AG10803 (cell line): ENCODE measurements at places on chromosomes 6 and 20.

- DNase-seq = no peak
Observed at GRCh38 chr6:78611102-78611620, 256.2 kb upstream of the IRAK1BP1 start.

GRCh38 chr20:38604873-38605303, 3.3 kb downstream of the ARHGAP40 start:
- no peak for DNase-seq

- DNase-seq = peak; percentile 95
Observed at GRCh38 chr20:57698116-57698866, 11.5 kb downstream of the PMEPA1 start.

- no peak for DNase-seq
Observed at GRCh38 chr20:3744806-3745685, 12.6 kb downstream of the HSPA12B start.

DNA sequence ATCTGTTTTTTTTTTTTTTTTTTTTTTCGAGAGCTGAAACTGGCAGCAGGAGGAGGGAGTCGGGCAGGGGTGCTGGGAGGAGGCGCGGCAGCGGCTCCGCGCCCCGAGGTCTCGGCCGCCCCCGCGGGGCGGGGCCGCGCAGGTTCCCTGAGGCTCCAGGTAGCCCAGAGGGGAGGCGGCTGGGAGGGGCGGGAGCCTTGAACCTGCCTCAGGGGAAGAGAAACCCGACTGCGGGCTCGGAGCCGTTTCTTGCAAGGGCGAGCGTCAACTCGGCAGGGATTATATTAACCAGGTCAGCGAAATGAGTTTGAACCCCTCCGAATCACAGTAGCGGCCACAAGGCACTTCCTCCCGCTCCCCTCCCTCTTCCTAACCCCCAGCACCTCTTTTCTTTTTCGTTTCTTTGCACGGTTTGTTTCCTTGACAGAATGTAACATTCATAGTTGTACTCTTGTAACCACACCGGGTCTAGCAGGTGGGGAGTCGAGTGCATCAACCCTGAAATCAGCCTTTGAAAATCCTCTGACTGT, 2.0 kb downstream of the MYB start:
- no peak for DNase-seq

DNA sequence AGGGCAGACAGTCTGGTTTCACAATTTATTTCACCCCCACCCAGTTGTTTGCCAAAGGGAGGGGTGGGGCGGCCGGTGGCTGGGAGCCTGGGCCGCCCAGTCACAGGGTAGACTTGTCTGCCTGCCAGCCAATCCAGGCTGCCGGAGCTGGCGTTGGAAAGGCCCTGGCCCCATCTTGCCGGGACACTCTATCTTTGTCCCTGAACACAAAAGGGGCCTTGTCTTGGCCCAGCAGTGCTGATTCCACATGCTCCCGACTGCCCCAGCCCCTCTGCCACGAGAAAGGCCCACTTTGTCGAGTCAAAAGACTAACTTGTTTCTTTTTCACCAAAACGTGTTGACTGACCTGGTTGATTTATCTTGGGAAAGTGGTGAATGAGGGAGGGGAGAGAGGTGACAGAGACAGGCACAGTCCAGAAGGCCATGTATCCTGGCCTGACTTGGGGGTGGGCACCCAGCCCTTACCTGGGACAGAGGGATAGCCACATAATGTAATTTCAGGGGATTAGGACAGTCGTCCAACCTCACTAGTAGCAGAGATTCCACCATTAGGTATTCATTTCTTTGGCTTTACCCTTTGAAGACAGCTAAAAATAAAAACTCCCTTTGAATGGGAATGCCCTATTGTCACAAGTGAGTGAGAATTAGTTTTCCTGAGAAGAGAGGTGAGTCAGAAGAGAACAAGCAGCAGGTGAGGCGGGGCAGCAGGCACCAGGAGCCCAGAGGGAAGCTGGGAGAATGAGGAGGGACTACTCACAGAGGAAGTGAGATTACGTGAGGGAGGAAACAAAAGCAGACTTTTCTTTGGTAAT, 67.0 kb upstream of the SIRPA start:
- DNase-seq = no peak

GRCh38 chr20:17490501-17490900, 40.7 kb downstream of the BFSP1 start:
- DNase-seq = no peak

DNA sequence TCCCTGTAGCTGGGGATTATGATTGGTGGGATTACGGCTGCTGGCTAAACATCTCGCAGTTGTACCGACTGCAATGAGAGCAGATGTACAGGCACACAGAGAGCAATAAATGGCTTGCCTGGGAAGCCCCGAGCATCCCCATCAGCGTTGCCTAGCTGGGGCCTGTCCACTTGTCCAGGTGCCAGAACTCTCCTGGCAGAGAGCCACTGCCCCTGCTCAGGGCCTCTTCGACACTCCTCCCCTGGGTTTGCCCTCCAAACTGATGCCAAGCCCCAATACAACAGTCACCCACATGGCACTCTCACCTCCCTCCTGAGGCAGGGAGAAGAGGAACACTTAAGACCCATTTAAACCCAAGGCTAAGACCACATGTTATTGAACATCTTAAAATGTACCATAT, 715.1 kb downstream of the PTPRT start:
- no peak for DNase-seq

GRCh38 chr6:158476389-158476788, 83.5 kb upstream of the TMEM181 start:
- DNase-seq = no peak

- peak; percentile 93 for DNase-seq
Observed at GRCh38 chr6:7617801-7618764, 28.1 kb downstream of the SNRNP48 start.

- no peak for DNase-seq
Observed at GRCh38 chr6:41548098-41548840, 2.1 kb downstream of the FOXP4 start.

DNA sequence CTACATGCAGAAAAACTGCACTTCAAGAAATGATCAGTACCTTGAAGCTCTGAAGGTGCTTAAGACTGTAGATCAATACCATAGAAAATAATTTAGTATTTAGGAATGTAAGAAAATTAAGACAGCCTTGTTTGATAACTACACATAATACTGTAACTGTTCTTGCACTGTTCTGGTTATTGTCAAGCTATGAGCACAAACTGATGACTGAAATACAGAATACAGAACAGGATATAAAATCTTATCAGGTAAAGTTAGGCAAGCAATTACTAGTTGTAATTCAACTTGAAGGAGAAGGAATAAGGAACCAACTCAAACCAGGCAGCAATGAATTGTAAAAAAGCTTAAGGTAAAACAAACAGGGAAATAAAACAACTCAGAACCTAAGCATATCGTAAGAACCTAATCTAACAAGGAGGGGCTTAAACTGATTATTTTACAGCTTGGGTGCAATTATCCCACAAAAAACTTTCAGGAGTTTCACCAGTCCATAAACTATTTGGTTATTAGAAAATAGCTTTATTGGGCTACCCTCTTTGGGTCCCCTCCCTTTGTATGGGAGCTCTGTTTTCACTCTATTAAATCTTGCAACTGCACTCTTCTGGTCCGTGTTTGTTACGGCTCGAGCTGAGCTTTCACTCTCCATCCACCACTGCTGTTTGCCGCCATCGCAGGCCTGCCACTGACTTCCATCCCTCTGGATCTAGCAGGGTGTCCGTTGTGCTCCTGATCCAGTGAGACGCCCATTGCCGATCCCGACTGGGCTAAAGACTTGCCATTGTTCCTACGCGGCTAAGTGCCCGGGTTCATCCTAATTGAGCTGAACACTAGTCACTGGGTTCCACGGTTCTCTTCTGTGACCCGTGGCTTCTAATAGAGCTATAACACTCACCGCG, 97.7 kb downstream of the ATG5 start:
- DNase-seq = no peak

GRCh38 chr6:131281471-131282270, 146.4 kb downstream of the AKAP7 start:
- peak; percentile 30 for DNase-seq

DNA sequence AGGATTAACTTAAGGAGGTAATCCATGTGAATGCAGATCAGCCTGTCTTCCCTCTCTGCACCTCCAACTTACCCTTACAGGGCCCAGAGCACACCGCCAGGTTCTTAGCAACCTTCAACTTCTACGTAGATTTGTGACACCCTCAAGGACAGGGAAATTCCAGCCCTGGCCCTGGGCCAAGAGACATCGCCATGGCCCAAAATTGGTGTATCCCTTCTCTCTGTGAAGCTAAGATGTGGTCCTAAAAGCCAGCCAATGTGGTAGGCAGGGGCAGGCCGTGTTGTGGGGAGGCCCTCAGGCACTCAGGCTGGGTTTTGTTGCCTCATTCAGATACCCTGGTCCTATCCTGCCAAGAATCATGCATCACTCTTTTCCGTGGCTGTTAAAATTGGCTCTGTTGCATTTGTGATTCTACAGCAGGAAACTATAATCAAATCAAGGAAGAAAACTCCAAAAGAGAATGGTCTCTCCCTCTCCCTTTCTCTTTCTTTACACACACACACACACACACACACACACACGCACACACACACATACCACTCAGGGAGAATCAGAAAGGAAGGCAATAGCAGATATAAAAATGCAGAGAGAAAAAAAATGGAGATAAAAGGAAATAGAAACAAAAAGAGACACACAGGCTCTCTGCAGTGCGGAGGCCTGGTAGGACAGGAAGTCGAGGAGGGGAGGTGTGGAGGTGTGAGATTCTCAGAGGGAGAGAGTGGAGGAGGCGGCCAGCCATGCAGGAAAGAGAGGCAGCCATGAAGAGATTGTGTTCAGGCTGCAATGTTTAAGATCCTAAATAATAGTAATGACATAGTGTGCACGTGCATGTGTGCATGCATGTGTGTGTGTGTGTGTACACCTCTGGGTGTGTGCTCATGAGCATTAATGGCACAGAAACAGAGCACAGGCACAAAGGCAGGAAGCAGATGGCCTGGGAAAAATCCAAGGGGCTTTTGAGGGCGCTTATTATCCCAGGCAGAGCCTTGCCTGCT, 201.8 kb upstream of the LRFN2 start:
- DNase-seq = peak; percentile 43

- DNase-seq = no peak
Observed at GRCh38 chr6:134049586-134049985, 2.8 kb downstream of the SLC2A12 start.

DNA sequence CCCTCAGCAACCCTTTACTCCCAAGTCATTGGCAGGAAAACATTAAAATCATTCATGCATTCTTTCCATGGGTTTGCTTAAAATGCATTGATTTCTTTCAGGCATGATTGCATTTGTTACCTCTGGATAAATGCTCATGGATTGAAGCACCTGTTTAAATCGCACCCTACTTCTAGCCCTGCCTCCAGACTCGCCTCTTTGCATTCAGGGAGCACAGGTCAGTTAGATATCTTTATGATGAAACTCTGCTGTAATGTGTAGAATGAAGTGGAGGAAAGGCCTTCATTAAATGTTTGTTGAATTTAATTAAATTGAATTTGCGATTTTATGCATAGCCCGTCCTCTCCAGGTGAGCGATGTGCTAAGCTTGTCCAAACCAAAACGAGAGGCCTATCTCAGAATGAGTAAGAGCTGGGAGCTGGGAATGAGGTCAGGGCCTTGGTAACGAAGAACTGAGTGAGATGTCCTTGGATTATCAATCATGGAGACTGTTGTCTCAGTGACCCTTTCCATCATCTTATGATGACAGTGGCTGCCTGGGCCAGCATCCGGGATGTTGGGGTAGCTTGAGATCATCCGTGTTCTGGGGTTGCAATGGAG, 210.1 kb downstream of the SYNDIG1 start:
- DNase-seq = no peak

DNA sequence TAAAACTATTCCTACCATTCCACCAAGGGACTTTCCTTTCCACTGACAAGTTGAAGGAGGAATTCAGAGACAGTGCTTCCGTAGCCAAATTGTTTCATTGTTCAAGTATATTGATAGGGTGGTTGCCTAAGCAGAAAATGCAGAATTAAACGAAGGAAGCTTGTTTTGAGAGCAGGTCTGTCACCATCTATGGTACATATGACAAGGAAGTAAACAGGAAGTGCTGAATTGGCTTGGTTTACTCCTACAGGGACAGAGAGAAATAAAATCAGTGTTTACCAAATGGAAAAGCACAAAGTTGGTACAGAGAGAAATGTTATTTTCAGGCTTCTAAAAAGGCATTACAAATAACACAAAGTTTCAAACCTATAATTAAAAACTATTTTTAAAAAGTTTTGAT, 421.8 kb downstream of the CDC5L start:
- DNase-seq = no peak

- peak; percentile 75 for DNase-seq
Observed at GRCh38 chr20:41509316-41510200, 108.6 kb downstream of the CHD6 start.

DNA sequence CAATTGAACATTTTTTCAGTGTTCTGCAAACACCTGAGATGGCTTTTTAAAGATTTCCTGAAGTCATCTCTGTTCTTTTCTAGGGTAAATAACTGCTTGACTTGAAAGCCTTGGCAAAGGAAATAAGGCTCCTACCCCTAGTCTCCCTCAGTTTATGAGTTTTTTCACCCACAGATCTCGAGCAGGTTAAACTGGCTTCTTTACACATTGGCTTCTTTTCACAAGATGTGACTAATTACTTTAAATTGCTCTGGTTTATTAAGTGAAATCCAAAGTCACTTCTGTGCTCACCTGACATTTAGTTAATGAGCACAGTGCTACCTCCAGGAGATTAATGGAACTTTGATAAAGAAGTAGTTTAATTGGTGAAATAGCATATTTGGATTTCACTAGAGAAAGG, 33.2 kb downstream of the SOX4 start:
- no peak for DNase-seq

DNA sequence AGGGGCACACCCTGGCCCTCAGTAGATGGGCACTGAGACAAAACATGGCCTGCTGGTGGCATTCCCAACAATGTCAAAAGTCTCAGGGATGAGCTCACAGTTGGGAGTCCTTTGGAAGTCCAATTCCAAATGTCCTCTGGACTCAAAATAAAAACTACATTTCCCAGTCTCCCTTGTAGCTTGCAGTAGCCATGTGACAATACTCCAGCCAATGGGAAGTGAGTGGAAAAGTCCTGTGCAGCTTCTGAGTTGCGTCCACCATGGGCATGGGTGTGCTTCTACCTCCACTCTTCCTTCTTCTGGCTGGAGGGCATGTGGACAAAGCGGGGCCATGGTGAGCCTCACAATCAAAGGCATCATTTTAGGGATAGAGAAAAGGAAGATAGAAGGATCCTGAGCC, 5.8 kb upstream of the ADAM33 start:
- peak; percentile 79 for DNase-seq

- peak; percentile 79 for DNase-seq
Observed at GRCh38 chr20:48695255-48695654, 132.5 kb downstream of the PREX1 start.

- no peak for DNase-seq
Observed at GRCh38 chr6:1726341-1726768, 116.6 kb downstream of the FOXC1 start.

- no peak for DNase-seq
Observed at GRCh38 chr6:122061855-122062254, 337.6 kb upstream of the HSF2 start.

GRCh38 chr6:106546691-106547414, 82.4 kb downstream of the RTN4IP1 start:
- DNase-seq = peak; percentile 73

GRCh38 chr20:6142348-6142993, 19.6 kb upstream of the FERMT1 start:
- DNase-seq = peak; percentile 65
